Bone marrow (tissue), 2 donors: ENCODE measurements at places on chromosomes 1 and 21.

DNA sequence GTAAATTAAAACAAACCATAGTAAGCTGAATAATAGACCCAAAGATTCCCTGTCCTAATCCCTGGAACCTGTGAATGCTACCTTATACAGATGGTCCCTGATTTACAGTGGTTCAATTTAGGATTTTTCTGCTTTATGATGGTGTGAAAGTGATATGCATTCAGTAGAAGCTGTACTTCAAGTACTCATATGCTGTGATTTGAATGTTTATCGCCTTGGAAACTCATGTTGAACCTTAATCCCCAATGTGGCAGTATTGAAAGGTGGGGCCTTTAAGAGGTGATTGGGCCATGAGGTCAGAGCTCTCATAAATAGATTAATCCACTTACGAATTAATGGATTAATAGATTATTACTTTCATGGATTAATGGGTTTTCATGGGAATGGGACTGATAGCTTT is 10.6 kb upstream of the RRP15 start:
- DNase-seq, result no peak

GRCh38 chr1:2506901-2507565 is 19.4 kb downstream of the PANK4 start:
- DNase-seq, result no peak

GRCh38 chr1:103576065-103576464 is 4.7 kb downstream of the AMY2B start:
- no peak for DNase-seq

GRCh38 chr1:40915581-40915980 is 53.4 kb upstream of the CITED4 start:
- DNase-seq, result no peak

DNA sequence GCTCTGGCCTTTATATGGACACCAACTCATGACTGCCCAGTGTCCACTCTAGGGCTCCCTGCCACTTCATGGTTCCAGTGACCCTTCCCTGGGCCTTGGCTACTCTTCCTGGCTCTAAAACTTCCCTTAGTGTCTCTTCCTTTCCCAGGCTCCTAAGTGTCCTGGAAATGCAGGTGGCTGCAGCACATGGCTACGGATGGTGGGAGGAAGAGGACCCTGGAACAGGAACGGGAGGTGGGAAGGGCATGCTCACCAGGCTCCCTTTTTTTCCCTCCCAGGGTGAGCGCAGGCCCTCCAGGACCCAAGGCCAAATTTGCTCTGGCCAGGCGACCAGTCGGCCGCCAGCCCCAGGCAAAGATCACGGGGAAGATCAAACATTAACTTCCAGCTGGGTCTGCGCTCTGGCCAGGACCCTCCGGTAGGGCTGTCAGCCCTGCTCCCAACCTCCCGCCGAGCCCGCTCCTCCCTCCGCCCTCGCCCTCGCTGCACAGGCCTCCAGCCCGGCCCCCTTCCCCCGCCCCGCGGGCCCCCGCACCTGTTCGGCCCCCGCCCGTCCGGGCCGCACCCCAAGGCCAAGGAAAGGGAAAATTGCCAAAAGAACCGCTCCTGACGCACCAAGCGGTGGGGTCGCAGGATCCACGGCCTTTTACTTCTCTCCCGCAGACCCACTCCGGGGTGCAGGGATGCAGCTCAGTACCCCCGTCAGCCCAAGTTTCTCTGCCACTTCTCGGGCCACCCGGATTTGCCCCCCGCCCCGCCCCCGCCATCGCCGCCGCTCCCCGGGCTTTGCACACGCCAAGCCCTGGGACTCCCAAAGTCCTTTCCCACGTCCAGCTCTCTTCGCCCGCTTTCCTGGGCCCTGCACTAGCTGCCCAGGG is 894 bp downstream of the TCEA3 start:
- no peak for DNase-seq
